Stimulated activated CD4-positive, alpha-beta T cell treated with anti-CD3 and anti-CD28 coated beads, Interleukin-12 subunit alpha, Interleukin-12 subunit beta, amount 100 ng/mL, for 4 hours (primary cell): ENCODE measurements at places on chromosomes 11 and 22.

- no peak for DNase-seq
These were observed 28.6 kb upstream of the APOL5 start for GRCh38 chr22:35688913-35689675.

GRCh38 chr11:94782446-94782845, 14.3 kb downstream of the AMOTL1 start:
- no peak for DNase-seq

DNA sequence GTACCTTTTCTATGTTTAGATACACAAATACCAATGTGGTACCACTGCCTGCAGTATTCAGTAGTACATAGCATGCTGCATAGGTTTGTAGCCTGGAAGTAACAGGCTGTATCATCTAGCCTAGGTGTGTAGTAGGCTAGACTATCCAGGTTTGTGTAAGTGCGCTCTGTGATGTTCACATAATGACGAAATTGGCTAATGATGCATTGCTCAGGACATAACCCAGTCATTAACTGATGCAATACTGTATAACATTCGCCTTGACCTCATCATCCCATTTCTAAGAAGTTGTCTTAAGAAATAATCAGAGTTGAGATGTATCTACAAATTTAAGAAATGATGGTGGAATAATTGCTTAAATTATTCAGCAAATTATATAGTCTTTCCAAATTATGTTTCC, 116.0 kb upstream of the TIMP3 start:
- DNase-seq, result no peak

GRCh38 chr11:43986881-43987280, 44.4 kb downstream of the C11orf96 start:
- DNase-seq, result no peak

DNA sequence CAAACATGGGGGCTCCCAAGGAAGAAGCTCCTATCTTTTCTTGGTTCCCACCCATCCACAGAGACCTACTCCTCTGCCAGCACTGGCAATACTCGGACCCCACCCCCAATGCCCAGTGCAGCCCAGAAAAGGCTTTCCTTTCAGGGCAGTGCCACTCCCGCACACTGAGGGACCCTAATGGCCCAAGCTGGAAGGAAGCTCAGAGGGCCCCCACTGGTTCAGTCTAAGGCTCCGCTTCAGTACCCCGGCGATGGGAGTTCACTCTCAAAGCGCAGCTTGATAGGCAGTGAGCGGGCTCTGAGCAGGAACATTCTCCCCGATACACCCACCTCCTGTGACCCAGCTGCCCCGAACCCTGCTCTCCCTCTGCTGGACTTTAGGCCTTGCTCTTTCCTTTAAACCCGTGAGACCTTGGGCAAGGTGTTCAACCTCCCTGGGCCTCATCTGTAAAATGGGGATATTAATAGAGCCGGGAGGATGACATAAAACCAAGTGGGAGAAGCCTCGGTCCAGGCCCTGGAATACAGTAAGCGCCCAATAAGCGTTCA, 48.4 kb downstream of the CHRDL2 start:
- no peak for DNase-seq

DNA sequence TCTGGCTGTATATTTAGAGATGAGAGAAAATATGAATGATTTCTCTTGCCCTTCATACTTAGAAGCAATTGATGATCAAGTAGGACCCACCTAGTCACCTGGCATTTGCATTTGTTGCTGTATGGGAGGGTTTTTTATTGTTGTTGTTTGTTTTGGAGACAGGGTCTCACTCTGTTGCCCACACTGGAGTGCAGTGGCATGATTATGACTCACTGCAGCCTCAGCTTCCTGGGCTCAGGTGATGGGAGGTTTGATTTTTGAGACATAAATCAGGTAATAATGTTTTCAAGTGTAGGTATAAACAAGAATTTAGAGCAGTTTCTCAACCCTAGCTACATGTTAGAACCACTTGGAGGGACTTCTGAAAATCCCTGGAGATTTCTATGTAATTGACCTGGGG, 63.0 kb downstream of the TNRC6B start:
- no peak for DNase-seq

DNA sequence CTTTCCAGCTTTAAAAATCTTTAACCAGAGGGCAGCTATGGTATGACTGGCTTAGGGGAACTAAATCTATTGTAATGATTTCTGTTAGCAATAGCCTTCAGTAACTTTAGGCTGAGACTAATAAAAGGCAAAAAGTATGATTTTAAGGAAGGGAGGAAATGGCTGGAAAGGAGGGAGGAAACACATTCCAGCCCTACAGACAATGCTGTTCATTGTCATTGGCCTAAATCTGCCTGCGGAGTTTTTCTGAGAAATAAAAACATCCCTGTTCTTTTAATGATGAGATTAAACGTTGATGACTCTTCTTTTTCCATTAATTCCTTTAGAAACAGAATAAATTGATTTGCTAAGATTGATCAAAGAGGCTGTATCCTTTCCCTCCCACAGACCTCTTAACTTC, 99.6 kb upstream of the GRAMD1B start:
- DNase-seq, result no peak

GRCh38 chr11:64231546-64231945, 1.2 kb downstream of the DNAJC4 start:
- no peak for DNase-seq

DNA sequence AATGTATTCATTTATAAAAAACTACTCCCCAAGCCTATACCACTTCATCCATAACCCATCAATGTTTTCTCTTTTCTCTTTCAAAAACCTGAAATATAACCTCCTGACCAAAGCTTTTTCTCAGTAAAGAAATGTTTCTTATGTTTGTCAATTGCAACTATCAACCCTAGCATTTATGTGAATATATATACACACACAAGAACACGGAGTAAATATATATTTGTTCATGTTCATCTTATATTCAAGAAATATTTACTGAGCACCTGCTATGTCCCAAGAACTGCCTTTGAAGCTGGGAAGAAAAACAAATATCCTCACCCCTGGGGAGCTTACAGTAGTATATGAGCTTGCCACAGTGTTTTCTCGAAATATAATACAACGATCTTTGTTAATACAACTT, 3.5 kb downstream of the MRTFA start:
- DNase-seq, result no peak

GRCh38 chr11:129625930-129626329, 189.7 kb upstream of the TMEM45B start:
- DNase-seq, result no peak

DNA sequence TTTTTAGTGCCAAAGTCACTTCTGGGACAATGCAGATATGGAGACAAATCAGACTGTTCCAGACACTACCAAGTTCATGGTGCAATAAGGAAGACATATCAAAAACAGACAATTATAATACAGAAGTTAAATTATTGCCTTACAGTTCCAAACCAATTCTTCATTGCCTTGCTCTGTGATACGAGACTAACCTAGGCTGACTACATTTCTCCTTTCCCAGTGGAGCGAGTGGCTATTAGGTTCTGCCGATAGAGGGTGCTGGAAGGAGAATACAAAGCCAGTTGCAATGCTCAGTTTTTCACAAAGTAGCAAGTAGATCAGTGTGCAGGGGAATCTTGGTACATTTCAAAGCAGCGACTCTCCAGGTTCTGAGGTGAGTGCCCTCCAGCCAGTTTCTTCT, 67.8 kb downstream of the FAM168A start:
- DNase-seq, result no peak
